Mammary epithelial cell (primary cell): ENCODE measurements at places on chromosomes 6 and 20. TPM values are rescaled to one million over a fixed set of nuclear protein-coding genes. Genes with fewer than 3 reads are reported as not detected.

The SYCP2 gene
- 2.3 TPM for total RNA-seq

The TCP11 gene
- not detected in 2 replicates for total RNA-seq

The PROCR gene
- 19.2 TPM for total RNA-seq

The C6orf132 gene
- 10.3 TPM for total RNA-seq

The KCNK16 gene
- total RNA-seq: not detected in 2 replicates

The FAM50B gene
- 7.3 TPM for total RNA-seq

The ACTR5 gene
- total RNA-seq: 6.8 and 6.9 TPM in 2 replicates

The SNAP25 gene
- total RNA-seq: not detected in 2 replicates

The C20orf96 gene
- total RNA-seq: 0.83 TPM

The MEI4 gene
- not detected for total RNA-seq

The RIPOR3 gene
- not detected in 2 replicates for total RNA-seq

The SGK1 gene
- 755 TPM for total RNA-seq

The MYCT1 gene
- total RNA-seq: 0.29 TPM in 1 of 2 replicates, not detected in the other

The F13A1 gene
- total RNA-seq: not detected in 2 replicates

The CSTF1 gene
- total RNA-seq: 25.8 and 33.4 TPM in 2 replicates

The ADGRF1 gene
- total RNA-seq: 10.0 TPM

The RIPPLY2 gene
- not detected for total RNA-seq

The MRPL14 gene
- total RNA-seq: 56.5 and 82.0 TPM in 2 replicates

The CLDN20 gene
- total RNA-seq: not detected

The LINC00237 gene
- not detected in 2 replicates for total RNA-seq

The UBE2C gene
- 1.0 TPM for total RNA-seq

The GUCA1A gene
- total RNA-seq: not detected in 2 replicates

The FNDC11 gene
- under 0.01 TPM for total RNA-seq

The ACSS2 gene
- total RNA-seq: 59.6 and 103 TPM in 2 replicates

The NSFL1C gene
- 97.9 and 105 TPM in 2 replicates for total RNA-seq

The MICB gene
- 5.3 TPM for total RNA-seq

The SERAC1 gene
- 10.0 and 11.7 TPM in 2 replicates for total RNA-seq

The GLP1R gene
- under 0.01 TPM for total RNA-seq

The SDHAF4 gene
- total RNA-seq: 7.5 TPM

The HUS1B gene
- total RNA-seq: 1.5 TPM

The SSTR4 gene
- total RNA-seq: not detected in 2 replicates

The HLA-DOB gene
- total RNA-seq: 8.3 TPM

The EYA4 gene
- not detected for total RNA-seq

The SLC26A8 gene
- total RNA-seq: under 0.01 TPM

The MOXD1 gene
- total RNA-seq: 3.0 and 3.6 TPM in 2 replicates

The TLDC2 gene
- not detected for total RNA-seq

The GDAP1L1 gene
- not detected for total RNA-seq

The TSPYL1 gene
- total RNA-seq: 82.6 and 103 TPM in 2 replicates

The ADAM33 gene
- total RNA-seq: 0.33 TPM

The HLA-DRB5 gene
- total RNA-seq: not detected in 2 replicates

The OR2H1 gene
- not detected for total RNA-seq

The BIRC7 gene
- not detected in 2 replicates for total RNA-seq

The TBXT gene
- total RNA-seq: not detected in 2 replicates

The RGS17 gene
- 0.50 TPM for total RNA-seq

The CFAP61 gene
- total RNA-seq: 0.67 TPM

The TRIM15 gene
- not detected in 2 replicates for total RNA-seq

The KCNG1 gene
- 43.9 and 67.1 TPM in 2 replicates for total RNA-seq

The SLC22A2 gene
- total RNA-seq: not detected in 2 replicates

The PRL gene
- total RNA-seq: not detected

The RBPJL gene
- not detected in 2 replicates for total RNA-seq

The AAR2 gene
- total RNA-seq: 29.3 TPM

The SLC17A9 gene
- total RNA-seq: 0.67 TPM

The ZC3H12D gene
- total RNA-seq: 0.16 TPM in 1 of 2 replicates, not detected in the other

The TFAP2D gene
- total RNA-seq: not detected in 2 replicates

The PKIG gene
- 13.7 TPM for total RNA-seq

The OR12D3 gene
- not detected in 2 replicates for total RNA-seq

The SLPI gene
- total RNA-seq: 20.3 TPM
